Stimulated activated CD4-positive, alpha-beta T cell treated with anti-CD3 and anti-CD28 coated beads, Interleukin-1b, Interleukin-23, amount 100 ng/mL, for 48 hours (primary cell): ENCODE measurements at places on chromosomes 6 and 20.

- no peak for DNase-seq
Measured at GRCh38 chr6:47854971-47855370, 73.1 kb downstream of the OPN5 start.

DNA sequence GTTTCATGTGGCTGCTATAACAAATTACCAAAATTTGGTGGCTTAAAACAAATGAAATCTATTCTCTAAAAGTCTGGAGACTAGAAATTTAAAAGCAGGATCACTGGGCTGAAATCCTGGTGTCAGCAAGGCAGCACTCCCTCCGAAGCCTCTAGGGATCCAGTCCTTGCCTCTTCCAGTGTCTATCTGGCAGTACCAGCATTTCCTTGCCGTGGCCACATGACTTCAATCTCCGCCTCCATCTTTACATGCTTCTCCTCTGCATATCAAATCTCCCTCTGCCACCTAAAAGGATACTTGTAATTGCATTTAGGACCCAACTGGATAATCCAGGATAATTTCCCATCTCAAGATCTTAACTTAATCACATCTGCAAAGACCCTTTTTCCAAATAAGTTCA lies 30.2 kb downstream of the ARHGAP18 start:
- no peak for DNase-seq

- peak; percentile 69 for DNase-seq
Measured at GRCh38 chr6:150006961-150007464, 18.3 kb downstream of the RAET1L start.

DNA sequence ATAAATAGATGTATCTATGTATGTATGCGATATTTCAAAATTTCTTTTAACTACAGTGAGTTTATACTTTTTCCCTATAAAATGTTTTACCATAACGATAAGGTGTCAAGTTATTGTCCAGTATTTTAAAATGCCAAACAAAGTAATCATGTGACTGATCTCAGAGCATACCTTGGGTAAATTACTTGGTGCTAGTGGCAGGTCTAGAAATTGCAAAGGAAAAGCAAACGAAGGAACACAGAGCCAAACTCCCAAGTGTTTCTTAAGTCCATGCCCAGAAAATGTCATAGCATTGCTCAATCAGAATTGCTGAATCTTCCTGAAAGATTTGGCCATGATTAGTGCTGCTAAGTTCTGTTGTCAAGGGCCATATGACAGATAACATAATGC lies 77.5 kb downstream of the CAP2 start:
- no peak for DNase-seq

DNA sequence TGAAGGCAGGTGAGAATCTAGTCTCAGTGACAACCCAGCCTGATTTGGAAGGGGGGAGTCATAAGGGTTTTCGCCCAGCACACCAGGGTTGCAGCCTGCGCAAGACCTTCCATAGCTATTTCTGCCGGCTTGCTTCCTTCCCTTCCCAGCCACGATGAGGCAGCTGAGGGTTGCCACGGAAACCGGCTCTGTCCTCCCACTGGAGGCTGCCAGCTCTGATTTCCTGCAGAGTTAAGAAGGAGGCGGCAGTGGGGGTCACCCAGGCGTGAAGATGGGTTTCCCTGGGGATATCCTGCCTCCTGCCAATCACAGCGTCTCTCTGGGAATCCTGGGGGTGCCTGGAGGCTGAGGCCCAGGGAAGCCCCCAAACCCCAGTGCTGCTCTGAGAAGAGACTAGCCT lies 23.1 kb upstream of the KCNB1 start:
- no peak for DNase-seq

GRCh38 chr6:134093007-134093573 lies 40.7 kb upstream of the SLC2A12 start:
- no peak for DNase-seq
